ENCODE measurements at places on chromosomes 5 and 9. TPM values are rescaled to one million over a fixed set of nuclear protein-coding genes. Genes with fewer than 3 reads are reported as not detected.

DNA sequence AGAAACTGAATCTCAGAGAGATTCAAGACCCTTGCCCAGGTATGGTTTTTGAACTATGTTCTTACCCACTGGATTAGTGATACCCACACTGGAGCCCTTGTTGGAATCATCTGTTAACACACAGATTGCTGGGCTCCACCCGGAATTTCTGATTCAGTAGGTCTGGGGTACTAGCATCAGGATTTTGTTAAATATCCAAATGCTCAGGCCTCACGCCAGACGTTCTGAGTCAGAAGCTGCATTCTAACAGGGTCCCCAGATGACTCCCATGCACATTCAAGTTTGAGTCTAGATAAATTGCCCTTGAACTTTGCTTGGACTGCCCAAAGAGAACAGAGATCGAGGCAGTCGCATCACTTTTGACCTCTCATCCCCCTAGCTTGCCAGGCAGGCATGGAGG, 182.0 kb upstream of the WWC1 start:
- H3K27ac ChIP-seq: no peak overlapping the region
- no peak for DNase-seq
- peaks cover 9% of the 10 kb centered on the region for H3K27me3 ChIP-seq
- H3K36me3 ChIP-seq: no peaks in the 10 kb centered on the region
- no peak overlapping the region for H3K4me3 ChIP-seq

- peaks cover 6% of the 10 kb centered on the region for H3K27me3 ChIP-seq
- DNase-seq: no peak
- H3K27ac ChIP-seq: no peak overlapping the region
- H3K4me3 ChIP-seq: no peak overlapping the region
- no peaks in the 10 kb centered on the region for H3K36me3 ChIP-seq
- no peaks in the 10 kb centered on the region for H3K4me1 ChIP-seq
These were observed 254.3 kb upstream of the KIF2A start for GRCh38 chr5:62051747-62052146.

GRCh38 chr5:68771732-68772131, 322.1 kb upstream of the SLC30A5 start:
- no peak for DNase-seq
- no peaks in the 10 kb centered on the region for H3K36me3 ChIP-seq
- H3K27ac ChIP-seq: no peak overlapping the region
- no peaks in the 10 kb centered on the region for H3K4me1 ChIP-seq

GRCh38 chr5:91339063-91339705, 43.9 kb downstream of the ARRDC3 start:
- peaks cover 20% of the 10 kb centered on the region for H3K27me3 ChIP-seq
- H3K36me3 ChIP-seq: no peaks in the 10 kb centered on the region
- no peak overlapping the region for H3K4me3 ChIP-seq
- DNase-seq: no peak
- H3K27ac ChIP-seq: no peak overlapping the region

Gene LCN9
- total RNA-seq: not detected

All from activated T-helper 2 cell treated with anti-CD3 and anti-CD28 coated beads, Interferon-gamma antibody, Interleukin-2, Interleukin-4, amounts not matched to agents 10 μg/mL and 5 μg/mL and 100 μg/mL, durations not matched to agents 14 hours and 24 hours and 36 hours (primary cell).